Karpas-422 (cell line): ENCODE measurements at places on chromosomes 5 and 9. TPM values are rescaled to one million over a fixed set of nuclear protein-coding genes. Genes with fewer than 3 reads are reported as not detected.

GRCh38 chr5:95848701-95849100, 26.2 kb upstream of the GLRX start:
- no peaks in the 10 kb centered on the region for H3K36me3 ChIP-seq
- H3K27ac ChIP-seq, result no peak overlapping the region
- H3K27me3 ChIP-seq, result no peaks in the 10 kb centered on the region
- H3K4me1 ChIP-seq, result no peaks in the 10 kb centered on the region

- H3K27ac ChIP-seq, result no peak overlapping the region
- DNase-seq, result no peak
- H3K36me3 ChIP-seq, result no peaks in the 10 kb centered on the region
- no peak overlapping the region for H3K4me3 ChIP-seq
Observed at GRCh38 chr5:1438871-1439270, 6.4 kb downstream of the SLC6A3 start.

- peak overlapping the region; percentile 85 for H3K27ac ChIP-seq
- H3K36me3 ChIP-seq, result peaks cover 9% of the 10 kb centered on the region; the same call in 1 of the 2 replicates
- H3K4me3 ChIP-seq, result peak overlapping the region; percentile 27
- no peaks in the 10 kb centered on the region for H3K27me3 ChIP-seq
Observed at GRCh38 chr5:100889165-100889743, 13.8 kb downstream of the ST8SIA4 start.

DNA sequence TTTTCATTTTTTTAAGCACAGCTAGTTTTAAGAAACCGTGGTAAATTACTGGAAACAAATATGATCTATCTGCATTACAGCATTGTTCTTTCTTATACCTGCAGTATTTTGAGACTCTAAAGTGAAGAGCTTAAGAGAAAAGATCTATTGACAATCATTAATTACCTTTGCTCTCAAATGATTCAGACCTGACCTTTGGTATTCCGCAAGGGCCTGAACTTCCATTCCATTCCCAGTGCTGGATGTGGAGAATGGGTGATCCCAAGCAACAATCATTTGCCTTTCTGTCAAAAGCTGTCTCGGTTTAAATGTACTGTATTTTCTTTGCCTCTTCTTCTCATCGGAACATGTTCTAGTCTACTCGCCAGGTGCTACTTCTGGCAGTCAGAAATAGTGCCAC, 18.9 kb downstream of the NREP start:
- H3K4me1 ChIP-seq, result no peaks in the 10 kb centered on the region
- no peak overlapping the region for H3K4me3 ChIP-seq
- H3K27ac ChIP-seq, result no peak overlapping the region
- H3K36me3 ChIP-seq, result no peaks in the 10 kb centered on the region

The PCDHGB7 gene
- 6.3 and 10.4 TPM in 2 replicates for total RNA-seq

The ZDHHC11B gene
- total RNA-seq, result 0.34 and 1.5 TPM in 2 replicates

DNA sequence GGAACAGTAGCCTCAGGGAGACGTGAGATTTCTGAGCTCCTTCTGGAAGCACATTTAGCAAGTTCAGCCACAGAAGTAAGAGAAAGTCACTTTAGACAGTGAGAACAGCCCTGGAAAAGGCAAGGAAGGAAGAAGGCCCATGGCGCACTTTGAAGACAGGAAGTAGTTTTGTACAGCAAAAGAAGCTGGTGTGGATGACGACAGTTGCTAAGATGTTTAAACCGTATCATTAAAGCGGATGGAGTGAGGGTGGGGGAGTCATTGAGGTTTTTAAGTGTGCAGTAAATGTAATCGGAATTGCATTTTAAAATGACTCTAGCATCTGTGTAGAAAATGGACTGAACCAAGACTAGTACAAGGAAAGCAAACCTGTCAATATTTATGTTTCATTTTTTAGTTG, 15.3 kb upstream of the TRPM3 start:
- no peak overlapping the region for H3K4me3 ChIP-seq
- H3K4me1 ChIP-seq, result no peaks in the 10 kb centered on the region
- no peak for DNase-seq
- H3K27me3 ChIP-seq, result no peaks in the 10 kb centered on the region
- H3K27ac ChIP-seq, result no peak overlapping the region

The ADAMTSL1 gene
- 8.2 and 12.8 TPM in 2 replicates for total RNA-seq

DNA sequence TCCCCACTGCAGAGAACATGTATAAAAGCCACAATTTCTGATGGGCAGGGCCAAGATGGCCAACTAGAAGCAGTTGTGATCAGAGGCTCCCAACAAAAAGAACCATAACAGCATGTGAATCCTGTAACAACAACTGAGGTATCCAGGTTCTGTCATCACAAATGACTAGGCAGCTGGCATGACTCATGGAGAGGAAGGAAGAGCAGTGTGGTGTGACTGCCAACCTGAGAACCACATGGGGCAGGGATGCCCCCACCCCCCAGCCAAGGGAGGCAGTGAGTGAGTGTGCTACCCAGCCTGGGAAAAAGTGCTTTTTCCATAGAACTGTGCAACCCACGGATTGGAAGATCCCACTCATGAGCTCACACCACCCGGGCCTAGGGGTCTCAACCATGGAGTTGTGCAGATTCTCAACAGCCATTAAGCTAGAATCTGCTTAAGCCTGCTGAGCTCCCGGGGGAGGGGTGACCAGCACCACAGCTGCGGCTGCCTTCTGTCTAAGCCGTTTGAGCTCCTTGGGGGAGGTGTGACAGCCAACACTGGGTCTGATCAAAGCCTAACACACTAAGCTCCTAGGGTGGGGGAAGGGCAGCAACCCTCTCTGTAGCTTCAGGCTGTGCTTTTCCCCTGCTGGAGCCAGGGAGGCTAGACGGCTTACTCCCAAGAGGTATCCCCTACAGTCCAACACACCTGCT, 80.1 kb upstream of the DMAC1 start:
- H3K27ac ChIP-seq, result no peak overlapping the region
- no peaks in the 10 kb centered on the region for H3K27me3 ChIP-seq
- H3K4me1 ChIP-seq, result no peaks in the 10 kb centered on the region
- no peaks in the 10 kb centered on the region; the same call in 1 of the 2 replicates for H3K36me3 ChIP-seq
- H3K4me3 ChIP-seq, result no peak overlapping the region
